COLO829 (cell line): ENCODE measurements at places on chromosomes 7 and 10.

DNA sequence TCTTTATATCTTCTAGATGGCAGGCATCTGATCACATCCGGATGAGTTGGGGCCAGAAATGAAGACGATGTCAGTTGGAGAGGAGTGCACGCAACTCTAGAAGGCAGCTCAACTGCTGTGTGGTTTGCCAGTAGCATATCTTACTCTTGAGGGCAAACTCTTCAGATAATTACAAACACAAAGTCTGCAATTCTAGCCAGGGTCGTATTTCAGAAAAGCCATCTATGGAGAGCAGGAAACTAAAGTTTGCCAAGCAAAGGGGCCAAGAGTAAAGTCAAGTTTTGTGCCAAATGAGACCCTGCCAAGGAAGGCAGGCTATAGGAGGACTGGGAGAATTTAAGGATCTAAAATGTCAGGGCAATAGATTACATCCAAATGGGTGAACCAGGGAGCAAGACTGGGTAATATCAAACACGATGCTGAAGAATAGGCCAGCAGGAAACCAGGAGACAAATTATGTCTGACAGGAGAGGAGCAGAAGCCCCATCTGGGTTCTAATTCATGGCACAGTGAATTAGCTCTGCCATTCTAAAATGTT is 312.5 kb upstream of the SEMA3C start:
- DNase-seq, result no peak

DNA sequence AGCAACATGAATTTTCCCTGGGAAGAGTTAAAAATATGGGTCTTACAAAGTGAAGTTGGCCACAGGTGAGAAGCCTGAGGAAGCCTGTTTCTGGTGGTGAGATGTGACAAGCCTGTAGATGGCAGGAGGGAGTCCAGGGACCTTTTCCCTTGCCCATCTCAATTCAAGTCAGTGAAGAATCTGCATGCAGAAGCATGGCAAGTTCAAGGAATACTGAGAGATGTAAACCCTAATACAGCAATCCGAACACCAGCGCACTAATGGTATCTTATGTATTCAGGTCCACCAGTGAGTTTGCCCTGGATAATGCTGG is 73.6 kb downstream of the RHOBTB1 start:
- DNase-seq, result no peak

- no peak for DNase-seq
Measured at GRCh38 chr7:159092701-159093121, 52.0 kb downstream of the VIPR2 start.

DNA sequence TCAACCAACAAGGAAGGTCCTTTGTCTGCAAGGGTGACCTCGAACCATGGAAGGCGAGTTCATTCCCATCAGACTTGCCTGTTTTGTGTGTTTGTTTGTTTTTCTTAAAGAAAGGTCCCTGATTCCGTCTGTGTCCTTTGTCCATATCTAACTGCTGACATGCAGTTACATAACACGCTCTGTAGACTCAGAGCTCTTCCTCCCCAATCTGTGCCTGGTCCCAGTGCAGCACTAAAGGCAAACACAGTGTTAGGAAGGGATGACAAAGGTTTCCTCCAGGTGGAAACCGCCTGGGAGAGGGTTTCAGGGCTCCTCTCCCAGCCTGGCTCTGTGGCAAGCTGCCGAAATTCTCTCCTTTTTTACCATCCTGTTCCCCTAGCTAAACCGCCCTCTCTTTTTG is 13.4 kb downstream of the JCAD start:
- DNase-seq, result no peak

GRCh38 chr10:1204434-1205326 is 148.5 kb downstream of the WDR37 start:
- DNase-seq, result no peak

GRCh38 chr10:56928714-56929113 is 567.7 kb upstream of the ZWINT start:
- no peak for DNase-seq

- no peak for DNase-seq
Measured at GRCh38 chr10:23047201-23048050, 48.0 kb upstream of the MSRB2 start.

DNA sequence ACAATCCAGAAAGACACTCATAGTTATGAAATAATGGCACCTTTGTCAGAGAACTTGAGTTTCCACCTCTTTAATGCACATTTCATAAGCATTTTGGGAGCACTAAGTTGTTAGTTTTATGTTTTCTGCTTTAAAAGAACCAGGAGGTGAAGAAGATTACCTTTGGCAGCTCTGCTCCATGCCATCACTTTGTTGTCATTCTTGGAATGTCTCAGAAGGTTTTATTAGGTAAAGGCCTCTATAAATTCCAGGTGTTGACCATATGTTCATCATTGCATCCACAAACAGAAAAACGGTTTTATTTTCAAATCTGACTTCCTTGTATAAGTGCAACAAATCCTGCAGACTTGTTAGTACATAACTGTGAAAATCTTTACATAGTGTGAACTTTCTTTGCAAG is 424.8 kb downstream of the MDFIC start:
- DNase-seq, result no peak

GRCh38 chr7:2175091-2175490 is 57.7 kb downstream of the MAD1L1 start:
- DNase-seq, result no peak

- no peak for DNase-seq
Measured at GRCh38 chr10:63554657-63555056, 33.5 kb downstream of the REEP3 start.

DNA sequence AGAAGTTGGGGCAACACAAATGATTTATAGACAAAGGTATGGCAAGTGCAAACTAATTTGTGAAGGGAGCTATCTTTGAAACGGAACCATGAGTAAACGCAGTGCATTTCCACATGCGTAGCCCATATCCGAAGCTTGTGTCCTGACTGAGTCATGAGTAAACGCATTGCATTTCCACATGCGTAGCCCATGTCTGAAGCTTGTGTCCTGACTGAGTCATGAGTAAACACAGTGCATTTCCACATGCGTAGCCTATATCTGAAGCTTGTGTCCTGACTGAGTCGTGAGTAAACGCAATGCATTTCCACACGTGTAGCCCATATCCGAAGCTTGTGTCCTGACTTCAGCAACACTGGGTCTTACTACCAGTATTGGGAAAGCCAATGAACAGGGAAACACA is 95.0 kb downstream of the CELF2 start:
- no peak for DNase-seq

GRCh38 chr7:139570119-139570518 is 46.6 kb downstream of the CLEC2L start:
- DNase-seq, result no peak

GRCh38 chr7:149355390-149356048 is 93.5 kb downstream of the ZNF783 start:
- no peak for DNase-seq

DNA sequence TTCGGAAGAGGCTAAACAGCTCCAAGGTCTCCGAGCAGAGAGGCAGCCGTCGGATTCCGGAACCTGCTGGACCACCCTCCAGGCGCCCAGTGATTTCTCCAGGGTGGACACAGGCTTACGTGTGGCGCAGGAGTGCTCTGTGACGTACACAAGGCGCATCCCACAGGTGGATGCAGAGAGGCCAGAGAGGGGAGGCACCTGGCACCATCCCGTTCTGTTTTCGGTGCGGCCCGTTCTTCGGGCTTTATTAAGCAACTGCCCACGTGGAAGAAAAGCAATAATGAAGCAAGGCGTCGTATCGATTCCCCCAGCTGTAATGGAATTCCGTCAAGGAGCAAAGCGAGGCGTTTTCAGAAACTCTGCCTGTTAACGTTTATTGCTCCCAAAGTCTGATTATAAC is 163.6 kb downstream of the PTPRN2 start:
- DNase-seq, result no peak

DNA sequence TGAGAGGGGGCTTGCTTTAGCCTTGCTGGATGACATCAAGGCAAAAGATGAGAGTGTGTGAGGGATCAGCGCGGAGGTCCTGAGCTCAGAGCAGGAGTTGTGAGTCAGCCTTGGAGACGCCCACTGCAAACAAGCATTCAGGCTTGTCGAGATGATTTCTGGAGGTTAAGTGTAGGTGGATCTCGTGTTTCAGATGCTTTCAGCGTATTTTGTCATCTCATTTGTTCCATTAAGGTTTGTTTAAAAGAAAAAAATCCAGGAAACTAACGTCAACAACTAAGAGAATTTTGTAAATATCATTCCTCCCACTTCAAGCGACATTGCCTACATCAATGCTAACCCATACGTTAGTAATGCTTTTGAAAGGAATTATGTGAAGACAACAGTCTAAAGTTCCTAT is 715.4 kb upstream of the NRP1 start:
- DNase-seq, result peak; percentile 31

GRCh38 chr7:157407512-157408257 is 70.9 kb downstream of the DNAJB6 start:
- DNase-seq, result no peak

- DNase-seq, result no peak
Measured at GRCh38 chr10:6023661-6024333, 38.4 kb downstream of the IL2RA start.

DNA sequence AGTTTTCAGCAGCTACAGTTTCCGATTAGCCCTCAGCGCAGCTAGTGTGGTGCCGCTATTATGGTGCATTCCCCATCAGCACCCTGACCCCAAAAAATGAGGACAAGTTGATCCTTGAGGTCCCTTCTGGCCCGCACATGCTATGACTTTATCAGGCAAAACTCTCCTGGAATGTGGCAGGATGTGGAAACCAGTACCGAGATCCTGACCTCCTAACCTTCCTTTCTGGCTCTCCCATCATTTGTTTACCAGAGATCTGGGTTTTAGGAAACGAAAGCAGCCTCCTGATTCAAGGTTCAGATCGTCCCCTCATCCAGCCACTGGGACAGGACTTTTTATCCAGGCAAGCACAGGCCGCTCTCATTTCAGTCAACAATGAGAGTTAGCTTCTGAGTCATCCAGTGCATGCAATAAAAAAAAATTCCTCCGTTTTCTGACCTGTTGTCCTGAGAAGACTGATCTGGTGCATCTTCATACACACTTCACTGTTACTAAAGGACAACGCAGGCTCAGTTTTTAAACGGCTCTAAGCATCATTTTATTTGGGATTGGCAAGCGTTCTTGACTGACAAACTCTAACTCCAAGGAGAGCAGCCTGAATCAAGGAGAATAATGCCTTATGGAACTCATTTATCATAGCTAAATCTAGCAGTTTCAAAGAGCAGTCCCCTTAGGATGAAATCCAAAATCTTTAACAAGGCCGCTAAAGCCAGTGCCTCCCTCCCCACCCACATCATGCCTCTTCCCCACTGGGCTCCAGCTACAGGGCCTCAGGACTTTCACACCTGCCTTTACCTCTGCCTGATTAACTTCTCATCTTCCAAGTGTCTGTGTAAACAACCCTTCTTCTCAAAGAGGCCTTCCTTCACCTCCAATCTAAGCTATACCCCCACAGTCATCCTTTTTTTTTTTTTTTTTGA is 17.1 kb downstream of the PDLIM1 start:
- DNase-seq, result no peak

- peak; percentile 79 for DNase-seq
Measured at GRCh38 chr7:130887182-130887956, 153.4 kb upstream of the KLF14 start.

DNA sequence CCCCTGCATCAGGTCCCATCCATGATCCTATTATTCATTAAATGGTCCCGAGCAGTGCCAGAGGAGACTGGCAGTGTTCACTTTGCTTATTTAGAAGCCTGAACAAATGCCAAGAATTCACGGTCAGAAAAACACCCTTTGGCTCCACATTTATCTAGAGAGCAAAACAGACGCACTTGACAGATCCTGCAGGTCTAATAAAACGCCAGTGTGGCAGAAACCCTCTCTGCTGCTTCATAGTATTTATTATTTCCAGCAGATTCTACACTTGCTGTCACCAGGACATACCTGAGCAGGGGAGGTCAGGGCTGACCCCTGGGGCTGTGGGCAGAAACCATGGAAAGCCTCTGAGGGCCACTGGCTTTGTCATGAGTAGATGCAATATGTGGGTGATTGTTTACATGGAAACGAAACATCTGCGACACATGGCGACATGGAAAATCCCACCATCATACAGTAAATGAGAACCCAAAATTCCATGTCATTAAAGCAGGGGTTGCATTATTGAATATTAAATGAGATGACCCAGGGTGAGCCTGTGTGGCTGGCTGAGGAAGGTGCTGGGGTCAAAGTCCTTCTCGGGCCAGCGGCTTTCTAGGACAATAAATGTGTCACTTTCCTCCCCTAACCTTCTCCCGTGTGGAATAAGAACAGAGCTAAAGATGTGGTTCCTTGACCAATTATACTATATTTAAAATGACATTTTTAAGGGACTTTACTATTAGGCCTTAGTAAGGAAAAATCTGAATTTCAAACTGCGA is 205.9 kb upstream of the SVIL start:
- DNase-seq, result no peak

DNA sequence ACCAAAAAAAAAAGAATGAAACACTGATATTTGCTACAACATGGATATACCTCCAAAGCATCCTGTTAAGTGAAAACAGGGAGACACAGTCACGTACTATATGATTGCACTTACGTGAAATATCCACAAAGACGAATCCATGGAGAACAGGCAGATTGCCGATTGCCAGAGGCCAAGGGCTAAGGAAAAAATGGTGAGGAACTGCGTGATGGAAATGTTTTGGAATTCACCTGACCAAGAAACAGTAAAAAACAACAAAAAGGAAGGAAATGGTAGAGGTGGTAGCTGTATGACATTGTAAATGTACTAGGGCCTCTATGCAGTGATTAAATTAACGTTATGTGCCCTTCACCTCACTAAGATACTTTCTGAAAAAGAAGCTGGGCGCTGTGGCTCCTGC is 44.1 kb upstream of the GTF2IRD1 start:
- no peak for DNase-seq

- no peak for DNase-seq
Measured at GRCh38 chr10:44042075-44042770, 342.7 kb downstream of the CXCL12 start.

DNA sequence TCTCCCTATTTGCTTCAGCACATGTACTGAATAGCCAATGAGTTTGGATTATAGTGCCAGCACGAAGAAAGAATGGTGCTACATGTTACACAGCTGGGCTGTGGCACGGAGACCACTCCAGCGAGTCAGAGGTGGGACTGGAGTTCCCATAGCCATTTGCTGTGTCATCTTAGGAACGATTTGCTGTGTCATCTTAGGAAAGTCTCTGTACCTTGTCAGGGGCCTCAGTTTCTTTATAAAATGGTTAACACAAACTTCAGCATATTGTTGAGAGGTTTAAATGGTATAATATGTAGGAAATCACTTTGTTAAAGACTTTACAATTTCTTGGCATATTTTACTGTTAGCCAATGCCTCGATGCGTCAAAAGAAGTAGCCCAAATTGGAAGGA is 609.4 kb downstream of the LRMDA start:
- DNase-seq, result no peak

- DNase-seq, result no peak
Measured at GRCh38 chr7:91233212-91233611, 31.0 kb upstream of the FZD1 start.

DNA sequence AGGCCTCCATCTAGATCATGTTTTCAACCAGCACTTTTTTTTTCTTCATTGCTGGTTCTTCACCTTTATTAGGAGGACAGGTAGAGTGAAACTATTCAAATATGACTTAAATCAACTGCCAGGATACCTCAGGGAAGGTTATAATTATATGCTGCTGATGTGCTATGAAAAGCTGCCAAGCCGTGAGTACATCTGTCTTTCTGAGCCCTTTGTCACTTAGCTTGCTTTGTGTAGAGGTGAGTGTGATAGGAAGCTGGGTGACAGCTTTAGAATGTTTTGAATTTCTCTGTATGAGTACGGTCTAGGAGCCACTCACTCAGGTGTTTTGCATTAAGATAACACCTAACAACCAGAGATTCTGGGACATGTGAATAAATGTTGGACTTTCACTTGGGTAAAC is 365.2 kb downstream of the OTUD1 start:
- no peak for DNase-seq

GRCh38 chr10:92387289-92387940 is 96.4 kb downstream of the MARCHF5 start:
- peak; percentile 25 for DNase-seq
